OCI-M1 (cell line): ENCODE measurements at places on chromosomes 16 and 17.

GRCh38 chr17:75635610-75636202, 2.5 kb downstream of the SMIM5 start:
- peak; percentile 72 for DNase-seq

DNA sequence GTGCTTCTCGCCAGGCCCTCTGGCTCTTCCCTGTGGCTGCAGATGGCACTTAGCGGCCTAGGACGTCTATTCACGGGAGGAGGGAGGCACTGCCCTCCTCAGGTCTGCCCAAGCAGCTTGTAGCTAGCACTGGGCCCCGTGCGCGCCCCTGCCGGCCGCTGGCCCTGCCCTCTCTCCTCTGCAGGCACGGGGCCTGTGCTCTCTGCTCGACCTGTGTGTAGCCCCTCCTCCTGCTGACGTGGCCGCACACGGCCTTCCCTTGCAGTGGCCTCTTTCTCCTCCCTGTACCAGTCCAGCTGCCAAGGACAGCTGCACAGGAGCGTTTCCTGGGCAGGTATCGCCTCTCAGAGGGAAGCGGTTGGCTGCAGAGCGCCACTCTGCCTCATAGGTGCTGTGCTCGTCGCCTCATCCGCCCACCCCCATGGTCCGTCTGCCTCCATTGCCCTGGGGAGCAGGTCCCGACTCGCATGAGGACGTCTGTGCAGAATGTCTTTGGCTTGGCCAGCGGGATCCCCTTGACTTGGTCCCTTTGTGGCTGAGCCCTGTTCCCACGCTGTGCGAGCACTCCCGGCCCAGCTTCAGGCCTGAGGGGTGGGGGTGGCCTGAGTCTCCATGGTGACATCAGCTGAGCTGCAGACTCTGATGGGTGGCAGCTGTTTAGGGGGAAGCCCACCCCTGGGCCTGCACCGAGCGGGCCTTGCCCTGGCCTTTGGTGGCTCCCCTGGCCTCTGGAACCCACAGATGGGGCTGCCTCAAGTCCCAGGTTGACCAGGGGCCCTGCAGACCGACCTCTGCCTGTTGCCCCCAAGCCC, 34.6 kb downstream of the TSC2 start:
- no peak for DNase-seq

GRCh38 chr16:50273382-50273690, 7.0 kb downstream of the ADCY7 start:
- no peak for DNase-seq

DNA sequence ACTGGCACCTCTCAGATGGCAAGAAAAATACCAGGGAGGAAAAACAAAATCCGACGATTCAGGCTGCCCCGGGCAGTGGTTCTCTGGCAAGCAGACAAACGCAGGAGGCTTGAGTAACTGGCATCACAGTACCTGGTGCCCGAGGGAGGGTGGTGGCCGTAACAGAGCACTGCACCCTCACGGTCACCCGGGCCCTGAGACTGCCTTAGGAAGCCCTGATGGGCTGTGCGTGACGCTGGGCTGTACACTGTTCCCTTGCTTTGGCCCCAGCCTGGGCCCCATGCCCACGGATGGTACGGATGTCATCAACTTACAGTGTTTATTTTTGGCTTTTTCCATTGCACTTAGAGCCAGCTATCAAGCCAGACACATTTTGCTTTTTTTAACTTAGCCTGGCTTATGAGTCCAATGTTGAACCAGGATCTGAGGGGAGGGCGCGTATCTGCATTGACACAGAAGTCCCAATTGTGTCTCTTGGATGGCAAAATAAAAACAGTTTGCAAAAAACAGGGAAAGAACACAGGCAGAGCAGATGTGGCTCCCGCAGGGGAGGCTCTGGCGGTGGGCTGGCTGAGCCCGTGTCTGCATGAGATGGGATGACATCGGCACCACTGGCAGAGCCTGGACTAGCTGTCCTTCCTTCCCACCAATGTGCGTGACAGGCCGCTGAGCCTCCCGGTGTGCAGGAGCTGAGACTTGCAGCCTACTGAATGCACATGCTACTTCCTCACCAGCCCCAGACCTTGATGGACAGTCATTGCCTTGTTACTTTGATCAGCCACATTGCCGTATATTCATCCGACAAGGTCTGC, 287.7 kb downstream of the FOXL1 start:
- DNase-seq, result no peak

DNA sequence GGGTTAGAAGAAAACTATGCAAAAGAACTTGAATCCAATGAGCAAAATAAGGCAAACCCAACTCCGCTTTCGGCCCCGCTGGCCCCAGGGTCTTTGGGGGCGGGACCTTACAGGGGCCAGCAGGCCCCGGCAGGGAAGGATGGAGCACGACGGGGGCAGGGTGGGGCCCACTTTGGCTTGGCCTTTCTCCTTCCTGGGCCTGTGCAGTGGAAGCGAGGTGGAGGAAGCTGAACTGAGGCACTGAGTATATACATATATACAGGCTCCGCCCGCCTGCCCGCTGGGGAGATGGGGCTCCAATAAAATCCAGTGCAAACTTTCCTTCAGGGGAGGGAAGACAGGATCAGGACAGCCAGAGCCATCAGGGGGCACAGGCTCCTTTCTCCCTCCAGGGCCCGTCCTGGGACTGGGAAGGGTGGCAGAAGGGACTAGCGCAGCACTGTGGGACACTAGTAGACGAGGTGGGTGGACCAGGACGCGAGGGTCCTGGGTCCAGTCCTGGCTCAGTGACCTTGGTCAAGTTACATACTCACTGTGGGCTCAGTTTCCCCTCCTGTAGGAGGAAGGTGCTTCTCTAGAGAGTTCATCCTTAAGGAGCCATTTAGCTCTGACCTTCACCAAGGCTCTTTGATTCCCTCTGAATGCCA, 20.9 kb upstream of the MPO start:
- no peak for DNase-seq

DNA sequence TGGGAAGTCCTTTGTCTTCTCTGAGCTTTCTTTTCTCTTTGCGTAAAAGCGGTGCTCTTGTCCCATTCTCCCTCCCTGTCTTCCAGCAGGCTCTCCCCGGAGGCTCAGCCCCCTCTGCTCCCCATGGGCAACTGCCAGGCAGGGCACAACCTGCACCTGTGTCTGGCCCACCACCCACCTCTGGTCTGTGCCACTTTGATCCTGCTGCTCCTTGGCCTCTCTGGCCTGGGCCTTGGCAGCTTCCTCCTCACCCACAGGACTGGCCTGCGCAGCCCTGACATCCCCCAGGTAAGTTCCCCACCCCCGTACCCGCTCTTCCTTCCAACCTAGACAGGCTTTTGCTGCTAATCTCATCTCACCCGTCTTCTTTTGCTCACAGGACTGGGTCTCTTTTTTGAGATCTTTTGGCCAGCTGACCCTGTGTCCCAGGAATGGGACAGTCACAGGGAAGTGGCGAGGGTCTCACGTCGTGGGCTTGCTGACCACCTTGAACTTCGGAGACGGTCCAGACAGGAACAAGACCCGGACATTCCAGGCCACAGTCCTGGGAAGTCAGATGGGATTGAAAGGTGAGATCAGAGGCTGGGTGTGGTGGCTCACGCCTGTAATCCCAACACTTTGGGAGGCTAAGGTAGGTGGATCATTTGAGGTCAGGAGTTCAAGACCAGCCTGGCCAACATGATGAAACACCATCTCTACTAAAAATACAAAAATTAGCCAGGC, 1.3 kb downstream of the TMEM219 start:
- DNase-seq, result no peak

DNA sequence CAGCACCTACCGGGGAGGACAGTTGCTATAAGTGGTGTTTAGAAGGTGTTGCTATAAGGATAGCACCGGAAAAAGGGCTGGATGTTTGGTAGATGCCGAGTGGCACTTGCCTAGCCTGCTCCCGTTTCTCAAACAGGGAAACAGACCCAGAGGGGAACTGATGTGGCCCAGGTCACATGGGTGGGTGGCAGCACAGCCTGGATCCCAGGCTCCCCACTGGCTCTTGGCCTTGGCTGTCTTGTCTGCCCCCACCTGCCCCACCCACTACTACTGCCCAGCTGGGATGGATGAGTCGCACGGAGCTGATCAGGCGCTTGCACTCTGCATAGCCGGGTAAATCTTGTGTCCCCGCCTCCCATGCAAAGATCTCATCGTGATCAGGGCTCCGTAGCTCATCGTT, 7.2 kb downstream of the SMTNL2 start:
- no peak for DNase-seq

DNA sequence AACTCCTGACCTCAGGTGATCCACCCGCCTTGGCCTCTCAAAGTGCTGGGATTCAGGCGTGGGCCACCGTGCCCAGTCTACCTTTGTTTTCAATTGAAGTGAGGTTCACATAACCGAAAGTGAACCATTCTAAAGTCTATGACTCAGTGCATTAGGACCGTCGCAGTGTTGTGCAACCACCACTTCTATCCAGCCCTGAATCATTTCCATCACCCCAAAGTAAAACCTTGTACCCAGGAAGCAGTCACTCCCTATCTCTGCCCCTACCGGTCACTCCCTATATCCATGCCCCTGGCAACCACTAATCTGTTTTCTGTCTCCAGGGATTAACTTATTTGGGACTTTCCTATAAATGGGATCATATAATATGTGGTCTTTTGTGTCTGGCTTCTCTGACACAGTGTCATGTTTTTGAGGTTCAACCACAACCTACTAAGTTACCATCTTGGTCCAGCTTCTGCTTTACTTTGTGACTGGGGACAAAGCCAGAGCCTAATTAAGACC, 28.3 kb upstream of the CDC42EP4 start:
- DNase-seq, result peak; percentile 53

- DNase-seq, result no peak
These were observed 17.5 kb downstream of the UBALD1 start for GRCh38 chr16:4597174-4597573.
